ENCODE measurements at places on chromosomes 4 and X.

GRCh38 chr4:121140716-121141460, 23.2 kb downstream of the TNIP3 start:
- DNase-seq: no peak

DNA sequence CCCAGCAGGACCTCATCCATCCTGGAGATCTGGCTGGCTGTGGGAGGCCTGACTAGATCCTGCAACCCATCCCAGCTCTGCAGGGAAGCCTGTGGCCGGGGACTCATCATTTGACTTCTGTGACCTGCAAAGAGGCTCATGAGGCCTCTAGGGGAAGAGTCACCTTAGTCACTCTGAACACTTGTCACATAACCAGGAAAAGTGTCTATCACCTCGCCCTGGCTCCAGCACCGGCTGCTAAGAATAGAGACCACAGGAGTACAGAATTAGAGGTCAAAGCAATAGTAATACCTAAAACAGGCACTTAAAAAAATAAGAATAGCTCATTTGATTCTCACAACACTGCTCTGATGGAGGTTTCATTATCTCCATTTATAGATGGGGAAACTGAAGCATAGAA, 3.8 kb upstream of the NSG1 start:
- DNase-seq: no peak

GRCh38 chr4:53614591-53614990, 23.3 kb upstream of the LNX1 start:
- DNase-seq: peak; percentile 11

DNA sequence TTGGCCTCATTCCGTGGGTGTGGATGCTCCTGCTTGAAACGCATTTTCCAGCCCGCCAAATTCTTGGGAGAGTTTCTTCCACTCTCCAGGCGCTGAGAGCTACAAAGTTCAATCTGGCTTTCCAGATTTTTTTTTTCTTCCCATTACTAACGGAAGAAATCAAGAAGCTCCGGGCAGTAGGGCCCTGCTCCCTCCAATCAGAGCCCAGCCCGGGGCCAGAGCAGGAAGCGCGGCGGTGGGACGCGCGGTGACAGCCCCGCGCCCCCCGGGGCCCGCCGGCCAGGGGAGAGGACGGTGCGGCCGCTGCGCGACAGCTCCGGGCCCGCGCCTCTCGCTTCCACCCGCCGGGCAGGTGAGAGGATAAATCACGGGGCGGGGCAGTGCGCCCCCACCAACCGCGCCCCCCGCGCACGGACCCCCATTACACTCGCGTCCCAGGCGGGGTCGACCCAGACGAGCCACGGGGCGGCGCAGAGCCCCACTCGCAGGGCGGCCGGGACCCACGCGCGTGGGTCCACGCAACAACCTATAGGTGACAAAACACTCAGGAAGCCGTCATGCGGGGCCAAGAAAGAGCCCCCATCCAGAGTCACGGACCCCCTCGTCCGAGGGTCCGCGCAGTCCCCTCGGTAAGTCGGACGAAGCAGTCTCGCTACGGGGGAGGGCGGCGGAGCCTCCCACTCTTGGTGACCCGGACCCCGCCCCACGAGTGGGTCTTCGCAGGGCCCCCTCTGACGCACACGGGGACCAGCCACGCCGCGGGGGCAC, 868 bp downstream of the AFAP1 start:
- no peak for DNase-seq

DNA sequence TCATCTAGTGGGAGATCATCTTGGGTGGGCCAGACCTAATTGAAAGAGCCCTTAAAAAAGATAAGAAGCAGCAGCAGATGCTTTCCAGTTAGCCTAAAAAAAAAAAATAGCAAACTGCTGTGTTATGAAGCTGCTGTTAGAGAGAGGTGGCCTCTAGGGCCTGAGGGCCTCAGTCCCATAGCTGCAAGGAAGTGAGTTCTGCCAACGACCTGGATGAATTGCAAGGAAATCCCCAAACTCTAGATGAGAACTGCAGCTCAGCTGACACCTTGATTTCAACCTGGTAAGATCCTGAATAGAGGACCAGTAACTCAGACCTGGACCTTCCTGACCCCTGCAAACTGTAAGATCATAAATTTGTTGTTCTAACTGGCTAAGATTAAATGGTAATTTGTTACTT, 275.2 kb downstream of the TENM3 start:
- DNase-seq: no peak

DNA sequence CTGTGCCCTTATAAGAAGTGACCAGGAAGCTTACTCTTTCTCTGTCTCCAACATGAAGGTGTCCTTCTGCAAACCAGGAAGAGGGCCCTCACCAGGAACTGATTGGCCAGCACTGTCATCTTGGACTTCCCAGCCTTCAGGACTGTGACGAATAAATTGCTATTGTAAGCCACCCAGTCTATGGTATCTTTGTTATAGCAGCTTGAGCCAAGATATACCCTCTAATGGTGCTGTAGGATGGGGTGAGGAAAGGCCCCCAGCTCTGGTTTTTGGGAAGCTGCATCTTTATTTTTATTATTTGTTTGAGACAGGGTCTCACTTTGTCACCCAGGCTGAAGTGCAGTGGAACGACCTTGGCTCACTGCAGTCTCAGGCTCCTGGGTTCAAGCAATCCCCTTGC, 1.2 kb upstream of the MGST2 start:
- DNase-seq: no peak

- peak; percentile 40 for DNase-seq
Observed at GRCh38 chr4:1072830-1073446, 40.4 kb downstream of the RNF212 start.

- no peak for DNase-seq
Observed at GRCh38 chr4:69522554-69522953, 26.8 kb upstream of the UGT2B4 start.

DNA sequence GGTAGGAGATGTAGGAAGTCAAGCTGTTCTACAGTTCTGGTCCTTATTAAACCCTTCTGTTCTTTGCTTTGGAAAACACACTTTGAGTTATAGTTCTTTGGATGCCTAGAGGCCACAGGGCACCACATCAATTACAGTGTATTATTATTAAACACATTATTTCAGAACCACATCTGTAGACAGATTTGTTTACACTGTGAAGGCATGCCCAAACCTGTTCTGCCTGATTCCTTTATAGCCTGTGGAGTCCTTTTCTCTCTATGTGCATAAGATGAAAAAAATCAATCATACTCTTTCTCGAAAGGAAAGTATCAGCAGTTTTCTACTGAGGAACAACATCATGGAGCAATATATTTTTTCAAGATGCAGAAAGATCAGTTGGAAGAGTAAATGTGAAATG, 371.3 kb upstream of the INTU start:
- no peak for DNase-seq

DNA sequence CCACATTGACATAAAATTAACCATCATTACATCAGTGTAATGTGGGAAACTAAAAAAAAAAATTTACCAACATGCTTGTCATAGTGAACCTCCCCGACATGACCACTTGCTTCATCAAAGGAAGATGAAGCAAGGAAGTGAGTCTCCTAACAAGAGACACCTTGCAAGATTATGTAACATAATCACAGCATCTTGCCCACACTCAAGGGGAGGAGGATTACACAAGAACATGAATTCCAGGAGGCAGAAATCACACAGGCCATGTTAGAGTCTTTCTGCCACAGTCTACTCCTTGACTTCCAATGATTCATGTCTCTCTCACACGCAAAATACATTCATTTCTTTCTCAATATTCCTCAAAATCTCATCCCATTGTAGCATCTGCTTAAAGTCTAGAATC, 93.3 kb downstream of the AKAP4 start:
- DNase-seq: no peak

- DNase-seq: no peak
Observed at GRCh38 chrX:104482757-104483156, 83.2 kb upstream of the IL1RAPL2 start.

DNA sequence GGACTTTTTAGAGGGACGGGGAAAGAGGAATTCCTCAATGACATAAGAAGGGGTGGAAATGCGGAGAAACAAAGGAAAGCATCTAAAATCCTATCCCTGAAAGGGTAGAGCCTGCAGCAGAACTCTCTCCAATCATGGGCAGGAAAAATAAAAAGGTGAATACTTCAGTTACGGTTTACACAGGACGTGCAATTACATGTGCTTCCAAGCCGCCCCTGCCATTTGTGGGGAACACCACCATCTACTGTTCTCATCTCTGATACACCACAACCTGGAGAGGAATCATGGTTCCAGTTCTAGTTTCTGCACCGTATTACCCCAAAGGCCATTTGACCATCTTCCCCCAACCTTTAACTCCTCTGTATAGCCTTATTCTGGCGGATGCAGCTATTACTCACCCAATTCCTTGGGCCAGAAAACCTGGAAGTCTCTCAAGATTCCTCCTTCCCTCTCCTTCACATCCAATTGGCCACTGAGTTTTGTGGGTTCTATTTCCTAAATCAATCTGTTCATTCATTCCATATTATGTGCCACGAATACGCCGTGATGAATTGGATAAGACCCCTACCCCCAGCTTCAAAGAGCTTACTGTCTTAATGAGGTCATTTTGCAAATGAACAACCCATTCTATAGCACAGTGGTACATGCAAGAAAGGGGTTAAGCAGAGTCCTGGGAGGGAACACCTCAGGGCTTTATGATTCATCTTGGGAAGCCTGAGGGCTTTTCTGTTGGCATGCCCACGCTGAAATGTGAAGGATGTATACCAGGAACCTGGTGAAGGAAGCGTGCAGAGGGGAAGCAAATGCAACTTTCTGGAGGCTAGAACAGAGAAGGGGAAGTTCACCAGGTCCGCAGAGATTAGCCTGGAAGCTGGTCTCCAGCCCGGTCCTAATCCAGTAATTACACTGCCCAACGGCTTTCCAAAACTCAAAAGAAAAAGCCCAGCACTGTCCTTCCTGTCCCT, 1.4 kb upstream of the MSL3 start:
- no peak for DNase-seq

GRCh38 chr4:136012220-136012619, 1520.1 kb downstream of the PCDH18 start:
- DNase-seq: no peak

- DNase-seq: no peak
Observed at GRCh38 chr4:42533042-42533441, 123.9 kb downstream of the ATP8A1 start.

DNA sequence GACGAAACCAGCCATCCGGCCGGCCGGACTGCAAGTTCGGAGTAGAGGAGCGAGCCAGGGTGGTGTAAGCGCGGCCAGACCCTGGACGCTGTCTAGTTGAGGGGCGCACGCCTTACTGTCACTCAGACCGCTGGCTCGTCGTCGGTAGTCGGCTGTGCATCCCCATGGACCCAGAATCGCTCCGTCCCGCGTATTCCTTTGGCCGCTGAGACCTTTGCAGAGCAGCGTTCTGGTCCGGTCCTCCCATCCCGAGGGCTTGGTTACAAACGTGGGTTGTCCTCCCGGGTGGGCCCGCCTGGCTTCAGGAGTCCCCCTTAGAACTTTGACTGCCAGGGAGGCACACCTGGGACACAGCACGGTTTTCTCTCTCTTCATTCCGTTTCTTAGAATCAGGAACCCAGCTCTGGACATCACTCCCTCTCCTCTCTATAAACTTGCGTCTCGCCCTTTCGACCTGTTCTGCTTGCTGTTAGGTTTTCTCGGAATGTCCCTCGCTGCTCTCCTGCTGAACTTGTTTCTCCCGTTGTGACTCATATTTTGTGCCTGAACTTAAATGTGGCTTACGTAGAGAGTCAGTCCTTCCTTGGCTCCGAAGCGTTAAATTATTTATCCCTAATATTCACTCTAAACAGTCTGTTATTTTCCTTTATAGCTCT, 672 bp downstream of the PGM2 start:
- DNase-seq: no peak

GRCh38 chr4:183639291-183639690, 19.7 kb downstream of the RWDD4 start:
- DNase-seq: no peak

DNA sequence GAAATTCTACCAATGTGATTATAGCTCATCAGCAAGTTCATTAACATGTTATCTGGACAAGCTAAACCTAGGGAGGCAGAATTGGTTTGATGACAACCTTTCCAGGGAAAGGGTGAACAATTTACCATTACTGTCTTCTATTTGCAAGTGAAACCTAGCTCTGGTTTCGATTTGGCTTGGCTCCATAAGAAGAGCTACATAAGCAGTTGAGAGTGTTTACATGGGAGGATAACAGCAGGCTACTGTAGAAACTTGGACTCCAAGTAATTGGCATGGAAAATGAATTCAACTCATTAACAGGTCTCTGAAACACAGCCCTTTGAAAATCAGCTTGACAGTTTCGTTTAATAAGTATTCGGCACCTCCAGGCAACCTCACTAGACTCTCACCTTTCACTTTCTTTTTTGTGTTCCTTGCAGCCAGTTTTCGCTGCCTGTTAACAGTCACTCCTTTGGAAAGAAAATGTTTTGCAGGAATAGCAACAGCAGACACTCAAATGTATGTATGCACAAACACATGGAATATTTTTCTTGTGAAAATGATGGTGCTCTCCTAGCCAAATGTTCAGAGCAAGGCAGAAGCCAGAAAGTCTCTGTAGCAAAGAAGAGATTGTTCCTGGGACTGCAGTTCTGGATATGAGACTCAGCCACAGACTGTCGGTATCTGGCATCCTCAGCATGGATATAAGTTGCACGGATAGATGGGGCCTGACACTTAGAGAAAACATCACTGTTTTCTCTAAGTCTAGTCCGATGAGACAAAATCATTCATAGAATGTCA, 27.5 kb downstream of the POU3F4 start:
- DNase-seq: no peak

DNA sequence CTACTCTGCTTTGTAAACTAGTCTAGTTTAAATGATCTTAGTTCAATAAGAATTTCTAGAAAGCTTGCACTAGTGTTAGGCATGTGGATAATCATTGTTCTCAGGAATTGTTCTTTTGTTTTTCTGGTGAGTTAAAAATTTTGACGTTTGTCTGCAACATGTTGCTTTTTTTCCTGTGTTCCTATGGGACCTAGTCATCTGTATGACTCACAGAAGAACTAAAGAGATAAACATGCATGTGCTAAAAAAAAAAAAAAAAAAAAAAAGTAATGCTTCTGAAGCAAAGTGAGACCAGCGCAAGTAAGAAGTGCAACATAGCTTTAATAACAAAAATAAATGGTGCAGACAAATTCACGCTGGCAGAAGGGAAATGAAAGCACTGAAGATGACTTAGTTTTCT, 471.2 kb downstream of the IQCM start:
- DNase-seq: no peak

DNA sequence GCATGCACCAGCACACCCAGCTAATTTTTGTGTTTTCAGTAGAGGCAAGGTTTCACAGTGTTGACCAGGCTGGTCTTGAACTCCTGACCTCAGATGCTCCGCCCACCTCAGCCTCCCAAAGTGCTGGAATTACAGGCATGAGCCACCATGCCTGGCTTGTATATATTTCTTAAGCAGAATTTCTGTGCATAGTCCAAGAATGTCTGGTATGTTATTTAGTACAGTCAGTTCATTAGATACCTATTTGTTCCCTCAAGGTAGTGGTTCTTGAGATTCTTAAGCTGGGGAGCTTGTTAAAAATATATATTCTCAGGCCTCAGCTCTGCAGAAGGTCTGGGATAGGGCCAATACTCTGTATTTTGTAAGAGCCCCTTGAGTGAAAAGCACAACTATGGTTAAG, 4.6 kb upstream of the SERTM2 start:
- DNase-seq: no peak

- no peak for DNase-seq
Observed at GRCh38 chr4:12186526-12186925, 757.8 kb upstream of the HS3ST1 start.

GRCh38 chr4:95715830-95716229, 124.1 kb upstream of the PDHA2 start:
- DNase-seq: no peak

GRCh38 chr4:114921790-114922591, 191.4 kb downstream of the NDST4 start:
- DNase-seq: peak; percentile 70

- DNase-seq: no peak
Observed at GRCh38 chrX:24862343-24862742, 153.4 kb downstream of the ARX start.

All from SHP77 treated with DMSO at 0.1 percent for 48 hours (cell line).